ENCODE measurements at places on chromosomes 12 and 14.

GRCh38 chr12:109446869-109447268 lies 30.2 kb downstream of the KCTD10 start:
- DNase-seq: no peak

DNA sequence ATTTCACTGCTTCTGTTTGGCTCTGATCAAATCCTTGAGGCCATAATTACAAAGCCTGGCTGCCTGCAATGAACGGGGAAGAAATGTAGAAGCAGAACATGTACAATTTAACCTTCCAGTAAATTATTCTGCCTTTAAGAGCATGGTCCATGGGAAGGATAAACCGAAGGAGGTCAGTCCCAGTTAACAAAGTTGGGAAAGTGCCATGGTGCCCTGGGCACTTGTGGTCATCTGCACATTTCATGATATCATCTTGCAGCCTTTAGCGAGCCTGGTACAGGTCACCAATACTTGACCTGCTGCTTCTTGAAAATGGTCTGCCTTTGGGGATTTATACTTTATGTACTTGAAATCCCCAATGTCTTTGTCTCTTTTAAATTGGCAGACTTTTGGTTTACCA lies 175.9 kb upstream of the KITLG start:
- no peak for DNase-seq

- no peak for DNase-seq
These were observed 6.3 kb downstream of the COPS7A start for GRCh38 chr12:6730169-6730568.

GRCh38 chr14:79089576-79089975 lies 919.4 kb downstream of the NRXN3 start:
- no peak for DNase-seq

DNA sequence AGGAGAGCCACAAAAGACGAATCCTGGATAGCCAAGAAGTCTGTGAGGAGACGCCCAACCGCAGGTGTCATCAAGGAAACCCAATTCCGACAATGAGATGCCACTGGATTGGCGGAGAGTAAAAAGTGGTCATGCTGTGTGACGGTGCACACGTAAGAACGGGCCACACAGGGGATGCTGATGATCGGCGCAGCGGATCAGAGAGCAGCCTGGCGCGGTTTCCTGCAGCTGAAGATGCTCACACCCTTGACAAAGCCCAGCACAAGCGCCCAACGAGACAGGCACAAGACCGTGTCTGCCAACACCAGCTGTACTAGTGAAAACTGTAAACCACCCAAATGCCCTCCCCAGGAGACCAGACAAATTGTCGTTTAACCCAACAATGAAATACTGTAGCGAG lies 55.8 kb downstream of the CCDC85C start:
- no peak for DNase-seq

DNA sequence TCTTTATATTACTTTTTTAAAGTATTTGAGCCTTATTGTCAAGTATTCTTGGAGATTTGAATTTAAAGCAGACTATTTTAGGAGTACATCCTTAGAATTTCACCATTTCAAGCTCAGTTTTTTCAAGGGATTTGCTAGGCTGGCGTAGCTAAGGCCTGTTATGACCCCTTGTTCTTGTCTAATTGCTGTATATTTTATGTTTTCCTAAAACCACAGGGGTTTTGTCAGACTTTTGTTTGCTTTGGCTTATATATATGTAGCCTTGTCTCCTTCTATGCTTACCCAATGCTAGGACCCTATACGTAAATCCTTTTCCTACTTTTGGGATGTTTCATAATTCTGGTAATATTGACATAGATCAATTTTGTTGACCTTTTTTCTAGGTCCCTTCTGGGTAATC lies 147.0 kb upstream of the SYT10 start:
- DNase-seq: no peak
